Stimulated activated CD8-positive, alpha-beta memory T cell treated with anti-CD3 and anti-CD28 coated beads, Interleukin-4, amount 100 ng/mL, for 48 hours (primary cell): ENCODE measurements at places on chromosomes 5 and 9.

DNA sequence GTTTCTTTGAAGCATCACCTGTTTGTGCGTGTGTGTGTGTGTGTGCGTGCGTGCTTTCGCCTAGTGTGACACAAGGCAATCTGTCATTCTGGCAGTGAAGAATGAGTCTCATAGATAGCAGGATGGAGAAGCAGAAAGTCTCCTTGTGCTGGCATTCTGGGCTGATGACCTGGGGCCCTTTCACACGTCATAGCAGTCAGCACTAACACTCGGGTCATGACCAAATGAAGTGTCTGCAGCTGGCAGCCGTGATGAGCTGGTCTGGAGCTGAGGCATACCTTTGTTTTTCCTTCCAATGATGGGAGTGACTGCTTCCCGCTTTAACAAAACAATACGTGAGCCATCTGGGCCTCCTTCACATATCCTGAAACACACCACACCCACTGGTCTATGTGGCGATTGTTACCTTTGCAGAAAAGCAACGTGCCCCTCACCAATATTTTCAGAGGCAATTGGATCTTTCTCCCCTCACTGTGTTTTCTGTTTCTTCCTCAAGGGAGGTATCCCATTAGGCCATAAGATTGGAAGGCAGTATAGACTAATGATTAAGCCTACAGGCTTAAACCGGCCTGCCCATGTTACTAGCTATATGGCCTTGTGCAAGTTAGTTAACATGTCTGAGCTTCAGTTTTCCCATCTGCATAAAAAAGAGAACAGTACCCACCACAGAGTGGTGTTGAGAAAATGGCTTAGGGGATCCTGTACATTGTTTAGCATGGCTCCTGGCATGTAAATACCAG lies 88.8 kb downstream of the SREK1 start:
- DNase-seq = no peak

- no peak for DNase-seq
Measured at GRCh38 chr5:62574599-62574998, 4.0 kb upstream of the LRRC70 start.

GRCh38 chr5:119583684-119584083 lies 45.7 kb upstream of the FAM170A start:
- DNase-seq = no peak

DNA sequence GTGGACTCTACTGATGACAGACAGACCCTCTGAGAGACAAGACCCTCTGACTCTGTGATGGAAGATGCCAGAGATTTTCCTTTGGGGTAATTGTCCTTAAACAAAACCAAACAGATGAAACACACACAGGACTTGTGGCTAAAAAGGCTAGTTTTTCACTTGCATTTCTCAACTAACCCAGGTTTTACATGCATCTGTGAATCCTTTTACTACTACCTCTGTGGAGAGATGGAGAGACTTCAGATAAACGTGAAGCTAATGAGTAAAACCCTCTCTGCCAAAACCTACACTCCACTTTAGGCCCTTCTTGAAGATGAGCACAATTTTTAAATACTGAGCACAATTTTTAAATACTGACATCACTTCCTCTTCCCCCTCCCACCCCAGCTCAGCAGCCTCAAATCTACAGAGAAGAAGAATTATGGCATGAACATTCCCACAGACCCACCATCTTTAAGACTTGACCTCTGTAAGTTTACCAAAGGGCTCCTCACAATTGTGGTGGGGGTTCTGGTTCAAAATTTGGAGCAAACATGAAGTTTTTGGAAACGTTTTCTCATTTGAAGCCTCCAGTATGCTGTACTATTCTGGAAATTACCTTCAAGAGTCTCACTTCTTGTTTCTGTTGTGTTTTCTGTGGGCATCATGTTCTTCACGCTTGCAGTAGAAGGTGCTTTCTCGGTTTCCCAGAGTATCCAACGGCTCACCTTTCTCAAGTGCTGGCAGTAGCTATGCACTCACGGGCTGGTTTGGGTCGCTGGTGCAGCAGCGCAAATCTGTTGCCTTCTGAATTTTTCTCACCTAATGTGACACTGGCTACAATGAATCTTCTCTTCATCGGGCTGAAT lies 42.7 kb downstream of the ACER2 start:
- no peak for DNase-seq

DNA sequence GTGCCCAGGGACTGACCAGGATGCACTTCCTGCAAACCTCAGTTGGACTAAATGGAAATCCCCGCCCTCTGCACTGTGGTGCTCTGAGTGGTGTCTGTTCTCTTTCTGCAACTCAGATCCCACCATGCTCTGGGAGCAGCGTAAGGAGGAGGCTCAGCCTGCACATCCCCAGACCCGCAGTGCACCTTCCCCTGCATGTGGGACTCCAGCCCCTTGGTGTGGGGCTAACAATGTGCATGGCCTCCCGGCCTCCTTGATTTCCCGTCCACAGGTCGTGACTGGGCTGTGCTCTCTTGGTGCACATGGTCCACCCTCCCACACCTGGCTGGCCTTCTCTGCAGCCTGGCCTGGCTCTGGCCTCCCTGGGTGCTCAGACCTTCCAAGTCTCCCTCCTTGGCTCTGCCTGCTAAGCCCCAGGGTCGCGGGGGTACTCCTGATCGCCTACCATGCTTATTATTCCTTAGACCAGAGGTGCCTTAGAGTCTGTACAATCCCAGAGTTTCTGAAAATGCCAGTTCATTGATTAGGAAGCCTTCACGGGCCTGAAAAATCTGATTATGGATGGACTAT lies 397.5 kb downstream of the IRX2 start:
- DNase-seq = no peak
